ENCODE measurements at places on chromosomes 12 and 14.

DNA sequence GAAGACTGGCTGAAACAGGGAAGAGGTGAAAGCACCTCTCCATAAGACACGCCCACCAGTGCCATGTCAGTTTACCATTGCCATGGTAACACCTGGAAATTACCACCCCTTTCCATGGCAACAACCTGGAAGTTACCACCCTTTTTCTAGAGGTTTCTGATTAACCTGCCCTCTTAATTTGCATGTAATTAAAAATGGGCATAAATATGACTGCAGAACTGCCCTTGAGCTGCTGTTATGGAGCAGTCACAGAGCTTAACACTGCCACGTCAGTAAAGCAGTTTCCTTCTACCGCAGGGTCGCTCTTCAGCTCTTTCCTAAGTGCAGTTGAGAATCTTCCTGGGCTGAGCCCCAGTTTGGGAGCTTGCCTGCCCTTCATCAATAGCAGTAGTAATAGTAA is 55.2 kb downstream of the RASSF3 start:
- DNase-seq, result no peak

GRCh38 chr12:66744956-66745383 is 66.1 kb upstream of the GRIP1 start:
- no peak for DNase-seq

DNA sequence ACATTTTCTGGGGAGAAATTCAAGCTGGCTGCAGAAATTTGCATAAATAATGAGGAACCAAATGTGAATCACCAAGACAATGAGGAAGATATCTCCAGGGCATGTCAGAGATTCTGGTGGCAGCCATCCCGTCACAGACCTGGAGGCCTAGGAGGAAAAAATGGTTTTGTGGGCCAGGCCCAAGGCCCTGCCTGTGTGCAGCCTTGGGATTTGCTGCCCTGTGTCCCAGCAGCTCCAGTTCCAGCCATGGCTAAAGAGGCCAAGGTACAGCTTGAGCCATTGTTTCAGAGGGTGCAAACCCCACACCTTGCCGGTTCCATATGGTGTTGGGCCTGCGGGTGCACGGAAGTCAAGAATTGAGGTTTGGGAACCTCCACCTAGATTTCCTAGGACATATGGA is 147.5 kb downstream of the ADCK1 start:
- DNase-seq, result no peak

- DNase-seq, result no peak
Measured at GRCh38 chr12:12719496-12719895, 2.3 kb downstream of the CDKN1B start.

- no peak for DNase-seq
Measured at GRCh38 chr12:57842342-57843294, 3.9 kb downstream of the CTDSP2 start.

DNA sequence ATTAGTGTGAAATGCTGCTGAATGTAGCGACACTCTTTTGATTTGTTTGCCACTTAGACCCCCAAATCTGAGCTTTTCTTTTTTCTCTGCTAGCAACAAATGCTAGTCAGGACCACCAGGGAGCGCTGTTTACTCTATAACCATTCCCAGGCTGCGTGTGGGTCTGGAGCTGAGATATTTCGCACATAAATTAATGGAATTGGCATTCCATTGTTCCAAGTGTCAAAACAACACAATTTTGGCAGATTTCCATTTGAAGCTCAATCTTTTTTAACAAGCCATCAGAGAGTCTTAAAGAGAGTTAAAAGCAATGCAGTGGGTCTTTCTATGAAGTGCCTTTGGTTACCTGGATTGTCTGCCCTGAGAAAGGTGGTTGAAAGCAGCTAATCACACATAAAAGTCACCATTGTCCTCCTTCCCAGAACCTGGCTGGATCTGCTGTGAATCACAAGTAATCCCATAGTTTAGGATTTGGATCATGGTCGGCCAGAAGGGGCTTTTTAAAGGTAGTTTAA is 7.4 kb upstream of the TMEM132C start:
- no peak for DNase-seq

DNA sequence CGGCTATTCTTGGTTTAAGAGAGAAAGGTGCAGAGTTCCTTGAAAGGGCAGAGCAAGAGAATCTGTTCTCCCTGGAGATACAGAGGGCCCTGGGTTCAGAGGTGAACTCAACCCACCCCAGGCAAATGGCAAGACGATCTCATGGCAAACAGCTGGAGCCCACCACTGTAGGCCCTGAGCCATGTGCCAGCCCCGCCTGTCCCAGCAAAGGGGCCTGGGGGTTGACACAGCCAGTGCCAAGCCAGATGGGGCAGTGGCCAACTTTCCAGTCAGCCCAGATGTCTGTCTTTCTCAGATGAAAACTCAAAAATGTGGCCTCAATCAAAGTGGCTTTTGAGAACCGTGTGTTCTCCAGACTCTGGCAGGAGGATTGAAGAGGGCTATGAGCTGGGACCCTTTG is 51.8 kb downstream of the ISCA2 start:
- no peak for DNase-seq

- DNase-seq, result no peak
Measured at GRCh38 chr14:60189923-60190840, 25.0 kb upstream of the DHRS7 start.

GRCh38 chr12:115708801-115709200 is 568.7 kb downstream of the MED13L start:
- DNase-seq, result no peak

GRCh38 chr14:57921377-57921776 is 55.5 kb upstream of the SLC35F4 start:
- DNase-seq, result no peak

DNA sequence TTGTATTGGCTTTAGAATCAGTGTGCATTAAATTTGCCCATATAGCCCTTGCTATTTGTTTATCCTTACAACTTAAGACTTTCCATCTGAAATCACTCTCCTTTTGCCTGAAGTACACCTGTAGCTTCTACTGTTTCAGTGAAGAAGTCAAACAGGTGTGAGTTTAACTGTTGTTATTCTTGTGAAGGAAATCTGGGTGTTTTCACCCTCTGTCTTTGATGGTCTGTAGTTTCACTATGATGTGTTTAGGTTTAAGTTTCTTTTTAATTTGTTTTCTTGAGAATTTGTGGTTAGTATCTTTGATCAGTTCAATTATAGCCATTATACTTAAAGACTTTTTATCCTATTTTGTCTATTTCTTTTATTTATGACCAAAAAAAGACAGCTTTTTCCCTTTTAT is 68.9 kb upstream of the BBS10 start:
- DNase-seq, result no peak

DNA sequence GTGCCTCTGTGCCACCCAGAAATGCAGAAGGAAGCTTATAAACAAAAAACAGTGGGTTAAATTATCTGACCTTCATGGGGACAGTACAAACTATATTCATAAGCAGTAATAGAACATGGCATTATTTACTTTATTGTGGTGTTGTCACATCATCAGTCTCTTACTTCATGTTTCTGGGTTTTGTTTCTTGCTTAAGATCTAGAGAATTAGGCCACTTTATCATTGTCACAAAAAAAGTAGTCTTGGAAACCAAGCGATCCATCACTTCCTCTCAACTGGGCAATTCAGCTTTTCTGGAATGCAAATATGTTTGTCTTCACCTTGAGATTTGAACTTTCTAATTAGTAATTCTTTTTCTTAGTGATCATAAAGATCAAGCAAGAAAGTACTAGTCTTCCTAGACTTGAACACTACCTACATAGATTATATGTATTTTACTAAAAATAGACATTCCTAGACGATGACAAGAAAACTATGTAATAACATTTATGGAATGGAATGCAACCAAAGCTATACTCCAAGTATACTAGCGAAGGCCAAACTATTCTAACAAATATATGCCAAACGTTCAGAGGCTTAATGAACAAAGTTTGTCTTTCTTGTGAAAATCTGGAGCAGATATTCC is 363.4 kb downstream of the DAD1 start:
- DNase-seq, result no peak

GRCh38 chr12:120417917-120418580 is 19.9 kb upstream of the COX6A1 start:
- DNase-seq, result no peak

GRCh38 chr12:107106241-107107025 is 13.1 kb upstream of the CRY1 start:
- DNase-seq, result no peak

GRCh38 chr12:120726510-120726793 is 826 bp downstream of the ACADS start:
- no peak for DNase-seq

DNA sequence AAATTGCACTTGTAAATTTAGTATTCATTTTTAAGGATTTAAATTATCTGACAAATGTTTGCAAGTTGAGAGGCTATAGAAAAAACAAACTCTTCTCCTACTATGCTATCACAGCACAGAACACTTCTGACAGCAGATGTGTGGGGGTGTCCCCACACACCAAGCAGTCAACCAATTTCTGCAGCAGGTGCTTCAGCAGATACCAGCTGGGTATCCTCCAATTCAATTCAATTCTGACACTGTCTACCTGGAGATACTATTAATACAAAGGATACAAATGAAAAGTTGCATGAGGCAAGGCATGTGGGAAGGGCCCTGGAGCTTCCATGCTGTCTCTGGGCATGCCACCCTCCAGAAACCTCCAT is 35.1 kb downstream of the PCNX1 start:
- no peak for DNase-seq

DNA sequence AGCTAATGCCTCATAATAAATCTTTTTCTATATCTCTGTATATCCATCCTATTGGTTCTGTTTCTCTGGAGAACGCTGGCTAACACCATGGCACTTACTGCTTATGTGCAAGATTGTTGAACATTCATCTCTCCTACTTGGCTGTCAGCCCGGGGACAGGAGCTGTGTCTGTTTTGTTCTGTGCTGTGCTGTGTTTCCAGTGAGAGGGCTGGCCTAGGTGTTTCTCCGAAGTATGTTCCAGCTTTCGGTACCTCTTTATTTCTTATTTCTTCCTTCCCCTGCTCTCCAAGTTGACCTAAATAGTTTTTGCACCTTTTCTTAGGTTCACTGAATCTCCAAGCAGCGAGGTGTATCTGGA is 18.8 kb upstream of the NR4A1 start:
- DNase-seq, result peak; percentile 54

GRCh38 chr12:46832130-46832704 is 6.4 kb upstream of the SLC38A4 start:
- DNase-seq, result no peak

DNA sequence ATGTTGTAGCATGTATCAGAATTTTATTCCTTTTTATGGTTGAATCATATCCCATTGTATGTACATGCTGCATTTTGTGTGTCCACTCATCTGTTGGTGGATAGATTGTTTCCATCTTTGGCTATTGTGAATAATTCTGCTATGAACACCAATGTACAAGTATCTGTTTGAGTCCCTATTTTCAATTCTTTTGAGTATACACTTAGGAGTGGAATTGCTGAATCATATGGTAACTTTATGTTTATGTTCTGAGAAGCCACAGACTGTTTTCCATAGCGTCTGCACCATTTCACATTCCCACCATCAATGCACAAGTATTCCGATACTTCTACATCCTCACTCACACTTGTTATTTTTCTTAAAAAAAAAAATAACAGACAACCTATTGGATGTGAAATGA is 91.5 kb downstream of the ARF6 start:
- DNase-seq, result no peak

DNA sequence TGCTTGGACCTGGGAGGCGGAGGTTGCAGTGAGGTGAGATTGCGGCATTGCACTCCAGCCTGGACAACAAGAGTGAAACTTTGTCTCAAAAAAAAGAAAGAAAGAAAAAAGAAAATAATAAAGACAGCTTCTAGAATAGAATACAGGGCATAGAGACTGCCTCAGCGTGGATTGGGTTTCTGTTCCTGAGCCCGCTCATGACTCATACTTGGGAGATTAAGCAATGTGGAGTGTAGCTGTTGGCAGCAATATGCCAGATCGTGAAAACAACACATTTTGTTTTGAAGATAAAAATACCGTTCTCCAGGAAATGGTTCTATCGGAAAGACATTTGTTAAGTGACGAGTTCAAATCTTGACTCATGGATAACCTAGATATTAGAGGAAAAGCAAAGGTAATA is 67.2 kb downstream of the GLT1D1 start:
- DNase-seq, result peak; percentile 21

- DNase-seq, result no peak
Measured at GRCh38 chr14:79567306-79567705, 644.0 kb downstream of the DIO2 start.

DNA sequence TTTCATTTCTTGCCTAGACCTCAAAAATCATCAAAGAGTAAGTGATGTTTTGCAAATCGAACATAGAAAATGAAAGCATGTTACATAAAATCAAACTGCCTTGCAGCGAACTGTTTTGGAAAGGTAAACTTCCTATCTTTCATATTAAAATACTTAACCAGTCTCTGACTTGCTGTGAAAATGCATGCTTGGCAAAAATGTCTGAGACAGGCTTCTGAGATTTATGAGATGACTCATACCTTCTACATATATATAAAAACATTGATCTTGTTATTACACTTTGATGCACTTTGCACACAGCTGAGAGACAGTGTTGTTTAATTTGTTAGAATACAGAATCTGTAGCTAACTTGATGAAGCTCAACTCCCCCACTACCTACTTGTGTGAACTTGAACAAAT is 179.1 kb downstream of the KITLG start:
- peak; percentile 8 for DNase-seq

GRCh38 chr12:3299929-3300832 is 190.8 kb upstream of the PRMT8 start:
- DNase-seq, result peak; percentile 91

- DNase-seq, result peak; percentile 3
Measured at GRCh38 chr12:28933864-28934527, 215.1 kb upstream of the FAR2 start.

- DNase-seq, result no peak
Measured at GRCh38 chr12:17456486-17456885, 633.5 kb downstream of the RERGL start.

GRCh38 chr12:89984846-89985245 is 276.2 kb upstream of the ATP2B1 start:
- DNase-seq, result no peak

- no peak for DNase-seq
Measured at GRCh38 chr14:74562515-74563232, 49.4 kb downstream of the LTBP2 start.

GRCh38 chr12:106248312-106248845 is 559 bp upstream of the CKAP4 start:
- DNase-seq, result peak; percentile 65

GRCh38 chr14:103904493-103905107 is 23.7 kb upstream of the TDRD9 start:
- no peak for DNase-seq

GRCh38 chr12:49293056-49293956 is 1.6 kb upstream of the PRPH start:
- DNase-seq, result peak; percentile 61

DNA sequence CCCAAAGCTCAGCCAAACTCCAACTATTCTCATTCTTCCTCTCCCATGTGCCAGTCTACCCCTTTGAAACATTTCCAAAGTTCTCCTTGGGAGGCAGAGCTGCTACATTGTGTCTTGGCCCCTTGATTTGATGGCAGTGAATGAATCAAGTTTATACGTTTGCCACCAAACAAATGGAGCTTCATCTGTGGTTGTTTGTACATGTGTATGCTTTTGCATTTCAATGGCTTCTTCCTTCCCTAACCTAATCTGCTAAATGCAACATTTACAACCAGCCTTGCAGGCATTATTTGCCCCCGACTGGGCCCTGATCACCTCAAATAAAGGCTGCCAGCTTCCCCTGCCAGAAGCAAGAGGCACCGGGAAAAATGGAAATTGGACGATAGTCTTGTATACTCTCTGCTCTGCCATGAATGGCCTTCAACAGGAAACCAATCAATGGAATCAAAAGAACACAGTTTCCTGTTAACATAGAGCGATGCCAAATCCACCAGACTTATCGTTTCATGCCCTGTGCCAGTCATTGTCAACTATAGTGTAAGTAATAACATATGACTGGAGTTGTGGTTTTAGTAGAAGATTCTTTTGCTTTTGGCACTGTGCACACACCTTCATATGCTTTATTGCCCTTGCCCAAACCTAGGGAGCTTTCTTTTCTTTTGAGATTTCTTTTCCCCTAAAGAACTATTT is 97.8 kb downstream of the TMEM30B start:
- DNase-seq, result no peak
